ENCODE measurements at places on chromosomes 6 and 20.

GRCh38 chr6:148316308-148316707, 26.3 kb upstream of the SASH1 start:
- DNase-seq = peak; percentile 41

- DNase-seq = no peak
Measured at GRCh38 chr6:79453558-79454042, 83.6 kb downstream of the LCA5 start.

GRCh38 chr20:48921168-48921882, at the start of gene ARFGEF2:
Gene ARFGEF2, plus strand, starts transcription at chr20:48921711. Its CDS starts 179 bp downstream, at chr20:48921890.
- peak; percentile 96 for DNase-seq

- no peak for DNase-seq
Measured at GRCh38 chr20:39745380-39745779, 783.2 kb downstream of the DHX35 start.

GRCh38 chr20:32364554-32365208, 6.5 kb downstream of the ASXL1 start:
- DNase-seq = no peak

DNA sequence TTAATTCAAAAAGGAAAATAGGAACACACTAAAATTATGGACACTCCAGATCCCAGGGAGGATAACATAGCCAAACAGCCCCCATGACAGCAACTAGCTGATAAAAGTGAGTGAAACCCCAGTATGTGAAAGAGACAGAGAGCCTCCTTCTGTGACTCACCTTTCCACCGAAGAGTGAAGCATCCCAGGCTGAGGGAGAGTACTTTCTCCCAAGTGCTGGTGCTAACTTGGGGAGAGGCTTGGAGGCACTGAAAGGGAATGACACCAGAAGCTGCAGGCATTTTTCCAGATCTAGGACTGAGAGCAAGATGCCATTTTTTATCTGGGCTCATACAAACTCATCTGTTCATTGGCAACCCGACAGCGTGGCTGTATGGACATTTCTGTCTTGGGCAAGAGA, 339.8 kb downstream of the HTR1B start:
- DNase-seq = no peak

DNA sequence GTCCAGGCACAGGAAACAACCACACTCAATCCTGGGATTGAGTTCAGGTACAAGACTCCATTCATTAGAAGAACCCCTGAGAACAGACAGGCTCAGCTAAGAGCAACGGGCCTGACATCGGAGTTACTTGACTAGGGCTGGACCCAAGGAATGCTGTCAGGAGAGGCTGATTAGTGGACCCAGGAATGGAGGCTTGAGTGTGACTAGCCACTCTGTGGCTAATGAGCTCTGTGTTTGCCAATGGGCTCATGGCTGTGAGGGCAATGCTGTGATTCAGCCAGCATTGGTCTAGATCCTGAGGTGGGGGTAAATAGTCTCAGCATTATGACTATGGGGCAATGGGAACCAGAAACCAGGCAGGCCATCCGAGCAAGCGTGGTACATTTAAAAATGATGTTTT, 71.8 kb downstream of the RIOK1 start:
- no peak for DNase-seq

DNA sequence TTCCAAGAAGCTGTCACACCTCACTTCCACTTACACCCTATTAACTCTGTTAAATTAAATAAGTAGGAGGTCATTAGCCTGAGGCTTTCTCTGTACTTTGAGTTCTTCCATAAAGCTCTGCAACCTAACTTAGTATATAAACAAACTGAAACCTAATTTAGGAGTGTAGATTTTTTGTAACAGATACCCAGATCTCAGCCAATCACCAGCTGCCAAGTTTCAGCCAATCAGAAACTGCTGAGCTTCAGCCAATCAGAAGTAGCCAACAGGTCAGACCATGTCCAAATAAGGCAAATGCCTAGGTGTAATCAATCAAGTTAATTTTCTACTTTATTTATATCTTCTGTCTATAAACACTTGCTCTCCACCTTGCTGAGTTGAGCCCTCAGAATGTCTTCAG, 142.7 kb upstream of the SULF2 start:
- DNase-seq = no peak

- DNase-seq = no peak
Measured at GRCh38 chr20:54228841-54229240, 21.0 kb downstream of the PFDN4 start.

- no peak for DNase-seq
Measured at GRCh38 chr6:45813943-45814342, 201.7 kb downstream of the CLIC5 start.

GRCh38 chr20:17699931-17700351, at the start of gene BANF2:
Gene BANF2, plus strand, starts transcription at chr20:17699966. Its CDS starts 25,060 bp downstream, at chr20:17725026.
- DNase-seq = no peak

- no peak for DNase-seq
Measured at GRCh38 chr6:19999319-20000191, 162.4 kb downstream of the ID4 start.

DNA sequence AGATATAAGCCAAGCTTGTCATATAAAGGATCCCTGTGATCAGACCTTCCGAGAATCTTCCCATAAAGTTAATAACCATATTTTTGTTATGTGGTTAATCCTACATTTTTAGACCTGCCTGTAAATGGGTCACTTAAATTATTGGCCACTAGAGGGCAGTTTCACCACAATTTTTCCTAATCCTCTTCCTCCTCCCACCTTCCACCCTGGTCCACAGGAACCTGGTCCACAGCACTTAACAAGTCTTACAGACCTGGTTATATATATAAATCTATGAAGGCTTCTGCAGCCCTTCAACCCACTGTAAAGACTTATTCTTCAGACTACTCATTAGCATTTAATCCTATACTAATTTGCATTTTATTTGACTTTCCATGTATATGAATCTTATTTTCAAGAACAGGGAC, 28.3 kb downstream of the MRS2 start:
- DNase-seq = peak; percentile 35

- DNase-seq = no peak
Measured at GRCh38 chr20:22752324-22752723, 168.0 kb upstream of the FOXA2 start.
